CD4-positive, CD25-positive, alpha-beta regulatory T cell (primary cell): ENCODE measurements at places on chromosomes 1 and 21. TPM values are rescaled to one million over a fixed set of nuclear protein-coding genes. Genes with fewer than 3 reads are reported as not detected.
A peak's percentile ranks its signal among the peaks of the same experiment; 100 is the strongest.

DNA sequence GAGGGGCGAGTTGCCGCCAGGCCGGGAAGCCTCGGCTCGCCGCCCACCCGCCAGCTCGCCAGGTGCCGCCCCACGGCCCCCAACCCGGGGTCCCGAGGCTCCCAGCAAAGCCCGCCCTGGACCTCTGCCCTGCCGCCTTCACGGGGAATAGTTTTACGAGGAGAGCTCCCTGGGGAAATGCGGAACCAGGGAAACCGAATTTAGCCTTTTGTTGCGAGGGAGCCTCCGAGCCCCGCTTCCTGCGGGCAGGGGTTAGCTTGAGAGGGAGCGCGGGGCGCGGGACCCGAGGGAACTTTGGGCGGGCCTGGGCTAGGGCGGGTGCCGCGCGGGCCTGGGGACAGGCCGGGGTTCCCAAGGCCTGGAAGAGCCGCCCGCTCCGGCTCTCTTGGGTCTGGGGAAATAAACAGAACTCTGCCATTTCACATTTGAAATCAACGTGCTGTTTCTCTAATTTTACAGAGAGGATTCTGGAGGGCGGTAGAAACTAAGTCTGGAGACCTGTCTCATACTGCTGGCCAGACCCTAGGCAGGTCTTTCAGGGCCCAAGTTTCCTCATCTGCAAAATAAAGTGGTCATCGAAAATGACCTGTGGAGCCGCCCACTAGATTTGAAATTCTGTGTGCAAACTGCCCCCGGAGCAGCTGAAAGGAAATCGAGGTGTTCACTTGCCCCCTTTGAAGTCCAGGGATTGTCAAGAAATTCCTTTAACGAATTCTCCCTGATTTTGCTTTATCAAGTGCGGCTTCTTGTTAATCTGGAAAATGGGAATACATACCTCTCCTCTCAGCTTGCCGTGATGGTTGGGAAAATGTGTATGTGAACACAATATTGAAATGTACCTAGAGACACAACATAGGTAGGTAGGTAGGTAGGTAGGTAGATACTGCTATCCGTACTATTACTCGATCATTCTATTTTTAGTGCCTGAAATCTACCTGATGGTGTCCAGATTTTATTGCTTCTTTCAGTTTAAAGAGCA is 749 bp upstream of the GLUL start:
- H3K4me3 ChIP-seq = no peak overlapping the region
- no peaks in the 10 kb centered on the region for H3K36me3 ChIP-seq
- H3K27me3 ChIP-seq = peaks cover 17% of the 10 kb centered on the region
- no peak overlapping the region for H3K27ac ChIP-seq
- peak; percentile 4 for DNase-seq

DNA sequence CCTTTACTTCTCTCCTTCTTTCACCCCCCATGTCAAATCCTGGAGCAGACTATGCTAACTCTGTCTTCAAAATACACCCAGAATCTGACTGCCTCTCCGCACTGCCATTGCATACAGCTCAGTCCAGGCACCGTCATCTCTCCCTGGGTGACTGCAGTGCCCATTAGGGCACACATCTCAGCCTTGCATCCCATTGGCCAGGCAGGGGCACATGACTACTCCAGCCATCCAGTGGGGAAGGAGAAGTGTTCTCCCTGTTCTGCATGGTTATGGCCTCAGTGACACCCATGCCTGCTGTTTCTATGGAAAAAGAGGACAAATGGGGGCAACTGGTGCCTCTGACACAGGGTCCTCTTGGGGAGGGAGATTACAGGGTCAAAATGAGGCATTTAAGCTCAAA is 270.5 kb downstream of the MATN1 start:
- no peak overlapping the region for H3K27ac ChIP-seq
- DNase-seq = no peak
- no peaks in the 10 kb centered on the region for H3K36me3 ChIP-seq
- H3K4me1 ChIP-seq = no peaks in the 10 kb centered on the region

- H3K4me3 ChIP-seq = no peak overlapping the region
- H3K27ac ChIP-seq = no peak overlapping the region
- no peak for DNase-seq
- H3K27me3 ChIP-seq = no peaks in the 10 kb centered on the region
- H3K36me3 ChIP-seq = no peaks in the 10 kb centered on the region
These were observed 40.4 kb downstream of the TBX15 start for GRCh38 chr1:118947790-118948189.

DNA sequence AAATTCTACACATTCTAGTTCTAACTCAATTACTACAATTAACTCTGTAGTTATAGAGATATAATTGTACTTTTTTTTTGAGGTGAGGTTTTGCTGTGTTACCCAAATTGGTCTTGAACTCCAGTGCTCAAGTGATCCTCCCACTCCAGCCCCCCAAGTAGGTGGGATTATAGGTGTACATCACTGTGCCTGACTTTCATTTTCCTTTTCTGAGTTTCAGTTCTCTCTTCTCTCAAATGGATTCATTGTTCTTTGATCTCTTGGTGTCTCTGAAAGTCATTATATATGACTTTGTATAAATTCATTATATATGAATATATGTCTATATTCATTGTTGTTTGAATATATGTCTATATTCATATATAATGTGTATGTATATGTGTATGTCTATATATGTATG is 74.0 kb upstream of the GALNT2 start:
- no peaks in the 10 kb centered on the region for H3K27me3 ChIP-seq
- no peak overlapping the region for H3K4me3 ChIP-seq
- no peak overlapping the region for H3K27ac ChIP-seq
- DNase-seq = no peak

- H3K27ac ChIP-seq = no peak overlapping the region
- H3K27me3 ChIP-seq = peaks cover 2% of the 10 kb centered on the region
- DNase-seq = no peak
- no peaks in the 10 kb centered on the region for H3K4me1 ChIP-seq
- no peaks in the 10 kb centered on the region for H3K36me3 ChIP-seq
- no peak overlapping the region for H3K4me3 ChIP-seq
These were observed 203.2 kb downstream of the RHOU start for GRCh38 chr1:228938537-228938901.

DNA sequence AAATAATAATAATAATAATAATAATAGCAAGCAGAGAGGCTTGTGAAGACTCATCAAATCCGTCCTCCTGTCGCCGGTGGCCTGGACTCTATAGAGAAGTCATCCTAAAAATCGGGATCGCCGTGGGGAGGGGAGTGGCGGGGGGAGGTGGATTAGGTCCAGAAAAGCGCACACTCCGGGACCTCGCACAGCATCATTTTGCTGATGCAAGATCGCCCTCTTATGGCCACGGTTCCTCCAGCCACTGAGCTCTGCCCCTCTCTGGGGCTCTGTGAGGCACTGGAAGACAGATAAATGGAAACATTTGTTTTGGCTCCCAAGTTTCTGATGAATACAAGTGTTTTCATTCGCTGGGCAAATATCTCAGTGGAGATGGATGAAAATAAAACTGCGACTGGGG is 612.0 kb downstream of the MATN1 start:
- no peak overlapping the region for H3K27ac ChIP-seq
- no peaks in the 10 kb centered on the region for H3K36me3 ChIP-seq
- no peak overlapping the region for H3K4me3 ChIP-seq
- H3K4me1 ChIP-seq = no peaks in the 10 kb centered on the region
- no peaks in the 10 kb centered on the region for H3K27me3 ChIP-seq

DNA sequence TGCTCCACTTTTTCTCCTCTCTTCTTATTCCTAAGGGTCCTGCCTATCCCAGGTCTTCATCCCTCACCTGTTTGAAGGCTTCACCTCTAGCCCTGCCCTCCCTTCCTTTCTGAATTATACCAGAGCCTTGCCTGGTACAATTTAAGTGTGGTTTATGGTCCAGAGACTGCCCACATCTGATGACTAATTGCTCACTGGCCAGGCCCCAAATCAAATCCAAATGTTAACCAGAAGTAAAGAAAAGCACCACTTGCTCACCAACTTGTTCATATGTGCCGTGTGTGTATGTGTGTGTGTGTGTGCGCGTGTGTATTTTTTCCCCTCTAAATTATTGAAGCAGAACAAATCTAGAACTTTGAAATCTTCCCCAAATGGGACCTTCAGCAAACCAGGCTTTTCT is 26.4 kb downstream of the MYOM3 start:
- H3K27me3 ChIP-seq = no peaks in the 10 kb centered on the region
- H3K27ac ChIP-seq = no peak overlapping the region
- H3K4me1 ChIP-seq = no peaks in the 10 kb centered on the region
- no peaks in the 10 kb centered on the region for H3K36me3 ChIP-seq

DNA sequence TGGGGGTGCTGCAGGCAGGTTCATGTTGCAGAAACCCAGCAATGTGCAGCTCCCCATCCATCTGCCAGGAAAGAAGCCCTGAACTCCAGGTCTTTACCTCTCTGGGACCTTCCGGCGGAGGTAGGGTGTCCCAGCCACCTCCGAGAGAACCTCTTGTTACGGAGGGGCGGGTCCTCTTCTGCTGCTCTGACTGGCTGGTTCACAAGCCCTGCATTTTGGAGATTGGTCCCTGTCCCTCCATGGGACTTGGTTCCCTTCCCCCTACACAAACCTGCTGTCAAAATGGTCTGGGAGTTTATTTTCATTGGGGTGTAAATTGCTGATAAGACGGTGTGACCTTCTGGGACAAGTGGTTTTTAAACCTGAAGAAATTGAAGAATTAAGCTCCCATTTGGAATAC is 8.0 kb upstream of the CELSR2 start:
- H3K27me3 ChIP-seq = peaks cover 7% of the 10 kb centered on the region
- H3K36me3 ChIP-seq = peaks cover 30% of the 10 kb centered on the region
- no peak overlapping the region for H3K4me3 ChIP-seq
- H3K4me1 ChIP-seq = peaks cover 6% of the 10 kb centered on the region

DNA sequence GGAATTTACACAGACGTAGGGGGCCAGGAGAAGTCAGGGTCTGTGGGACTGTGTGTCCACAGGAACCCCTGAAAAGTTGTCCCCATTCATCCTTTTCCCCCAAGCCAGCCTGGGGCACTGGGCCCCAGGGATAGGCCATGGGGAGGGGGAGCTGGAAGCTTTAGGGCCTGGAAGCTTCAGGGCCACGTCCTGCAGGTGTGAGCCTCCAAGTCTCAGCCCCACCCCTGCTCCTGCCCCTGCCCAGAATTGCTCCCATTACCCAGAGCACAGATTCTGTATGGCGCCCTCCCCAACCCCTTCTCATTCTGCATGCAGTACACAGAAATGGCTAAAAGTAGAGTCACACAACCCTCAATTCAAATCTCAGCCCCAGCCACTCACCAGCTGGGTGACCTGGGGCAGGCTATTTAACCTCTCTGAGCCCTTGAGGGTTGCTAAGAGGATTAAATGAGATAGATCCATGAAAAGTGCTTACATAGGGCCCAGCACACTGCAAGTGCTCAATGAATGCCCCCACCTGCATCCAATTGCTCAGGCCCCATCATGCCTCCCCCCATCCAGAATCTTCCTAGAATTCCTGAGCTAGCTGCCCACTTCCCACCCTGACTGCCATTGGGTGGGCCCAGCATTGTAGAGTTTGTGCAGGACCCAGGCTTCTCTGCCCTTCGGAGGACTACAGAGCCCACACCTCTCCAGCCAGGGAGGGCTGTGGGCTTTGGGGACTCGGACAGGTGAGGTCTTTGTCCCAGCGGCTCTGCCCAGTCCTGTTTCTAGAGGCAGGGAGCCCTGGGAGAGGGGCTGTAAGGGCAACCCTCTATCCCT is 6.5 kb downstream of the RAP1GAP start:
- H3K27me3 ChIP-seq = peaks cover 8% of the 10 kb centered on the region
- no peak for DNase-seq
- no peak overlapping the region for H3K27ac ChIP-seq
- no peaks in the 10 kb centered on the region for H3K36me3 ChIP-seq
- H3K4me3 ChIP-seq = no peak overlapping the region

- peaks cover 18% of the 10 kb centered on the region for H3K4me1 ChIP-seq
- no peaks in the 10 kb centered on the region for H3K36me3 ChIP-seq
- no peak for DNase-seq
- peak overlapping the region; percentile 66 for H3K27ac ChIP-seq
- no peaks in the 10 kb centered on the region for H3K27me3 ChIP-seq
These were observed 19.8 kb downstream of the KMO start for GRCh38 chr1:241551759-241552638.

DNA sequence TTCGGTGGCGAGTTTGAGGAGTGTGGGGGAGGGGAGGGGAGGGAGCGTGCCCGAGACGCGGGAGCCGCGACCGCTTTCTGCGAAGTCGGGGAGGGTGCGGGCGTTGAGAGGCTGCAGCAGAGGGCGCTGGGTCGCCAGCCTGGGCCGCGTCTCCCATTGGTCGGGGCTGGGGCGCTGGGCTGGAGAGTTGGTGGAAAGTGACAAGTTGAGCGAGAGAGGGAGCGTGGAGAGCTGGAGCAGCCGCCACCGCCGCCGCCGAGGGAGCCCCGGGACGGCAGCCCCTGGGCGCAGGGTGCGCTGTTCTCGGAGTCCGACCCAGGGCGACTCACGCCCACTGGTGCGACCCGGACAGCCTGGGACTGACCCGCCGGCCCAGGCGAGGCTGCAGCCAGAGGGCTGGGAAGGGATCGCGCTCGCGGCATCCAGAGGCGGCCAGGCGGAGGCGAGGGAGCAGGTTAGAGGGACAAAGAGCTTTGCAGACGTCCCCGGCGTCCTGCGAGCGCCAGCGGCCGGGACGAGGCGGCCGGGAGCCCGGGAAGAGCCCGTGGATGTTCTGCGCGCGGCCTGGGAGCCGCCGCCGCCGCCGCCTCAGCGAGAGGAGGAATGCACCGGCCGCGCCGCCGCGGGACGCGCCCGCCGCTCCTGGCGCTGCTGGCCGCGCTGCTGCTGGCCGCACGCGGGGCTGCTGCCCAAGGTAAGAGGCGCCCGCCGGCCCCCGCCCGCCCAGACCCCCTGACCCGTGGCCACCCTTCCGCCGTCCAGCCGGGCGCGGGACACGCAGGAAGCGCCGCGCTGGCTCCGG is at the start of gene ROR1:
Gene ROR1, plus strand, starts transcription at position 203 of the 802 bp plus-strand sequence.
- no peak within 1 kb of the TSS for H3K4me3 ChIP-seq
- H3K27me3 ChIP-seq = peaks cover 30% of the 10 kb centered on the region
- peaks cover 14% of the 10 kb centered on the region for H3K4me1 ChIP-seq

DNA sequence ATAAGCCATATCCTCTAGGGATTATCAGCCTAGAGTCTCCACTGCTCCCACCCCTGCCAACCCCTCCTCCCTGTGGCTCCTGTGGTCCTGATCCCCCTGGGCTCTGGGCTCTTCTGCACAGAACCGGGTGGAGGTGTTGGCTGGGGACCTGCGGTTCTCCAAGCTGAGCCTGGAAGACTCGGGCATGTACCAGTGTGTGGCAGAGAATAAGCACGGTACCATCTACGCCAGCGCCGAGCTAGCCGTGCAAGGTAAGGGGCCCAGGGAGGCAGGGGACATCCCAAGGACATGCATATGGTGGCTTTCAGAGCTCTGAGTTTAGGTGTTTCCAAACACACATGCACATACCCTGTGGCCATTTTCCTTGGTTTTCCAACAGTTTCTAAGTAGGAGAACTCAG is 19.3 kb downstream of the CNTN2 start:
- no peak overlapping the region for H3K27ac ChIP-seq
- H3K36me3 ChIP-seq = no peaks in the 10 kb centered on the region
- H3K4me3 ChIP-seq = no peak overlapping the region
- H3K4me1 ChIP-seq = peaks cover 4% of the 10 kb centered on the region
- H3K27me3 ChIP-seq = no peaks in the 10 kb centered on the region

The SYPL2 gene
- not detected for total RNA-seq

The BGLAP gene
- 1.1 TPM for total RNA-seq

The TMEM240 gene
- total RNA-seq = not detected

The IGSF5 gene
- total RNA-seq = not detected

The LRRC38 gene
- not detected for total RNA-seq
